ELF-1 (cell line): ENCODE measurements at places on chromosomes 13 and 19.

DNA sequence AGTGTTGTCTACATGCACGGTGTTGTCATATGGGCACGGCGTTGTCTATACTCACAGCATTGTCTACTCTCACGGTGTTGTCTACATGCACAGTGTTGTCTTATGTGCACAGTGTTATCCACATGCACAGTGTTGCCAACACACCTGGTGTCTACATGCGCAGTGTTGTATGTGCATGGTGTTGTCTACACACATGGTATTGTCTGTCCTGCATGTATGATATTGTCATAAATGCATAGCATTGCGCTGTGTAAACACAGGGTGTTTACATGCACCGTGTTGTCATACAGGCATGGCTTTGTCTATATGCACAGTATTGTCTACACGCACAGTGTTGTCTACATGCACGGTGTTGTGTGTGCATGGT is 6.8 kb downstream of the ADPRHL1 start:
- DNase-seq: no peak

DNA sequence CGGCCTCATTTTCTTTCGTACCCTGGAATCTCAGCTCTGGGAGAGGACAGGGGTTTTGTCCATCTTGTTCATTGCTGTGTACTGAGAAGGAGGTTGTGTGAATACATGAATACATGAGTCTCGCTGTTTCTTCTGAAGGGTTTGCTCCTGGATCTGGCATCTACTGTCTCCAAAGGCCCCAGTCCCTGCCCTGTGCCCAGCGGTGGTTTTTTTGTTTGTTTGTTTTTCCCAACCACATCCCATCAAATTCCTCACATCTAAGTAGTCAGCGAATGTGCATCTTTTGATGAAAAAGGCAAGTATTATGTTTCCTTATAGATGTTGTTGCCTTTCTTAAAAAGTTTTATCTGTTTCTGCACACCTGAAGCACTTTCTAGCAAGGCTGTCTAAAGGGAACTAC is 12.5 kb downstream of the DCAF15 start:
- no peak for DNase-seq

- peak; percentile 59 for DNase-seq
Observed at GRCh38 chr19:2089001-2089711, 7.0 kb downstream of the MOB3A start.

GRCh38 chr19:33556261-33556660 is 34.7 kb upstream of the PEPD start:
- no peak for DNase-seq

- DNase-seq: no peak
Observed at GRCh38 chr13:76285463-76285862, 600.7 kb downstream of the KCTD12 start.

DNA sequence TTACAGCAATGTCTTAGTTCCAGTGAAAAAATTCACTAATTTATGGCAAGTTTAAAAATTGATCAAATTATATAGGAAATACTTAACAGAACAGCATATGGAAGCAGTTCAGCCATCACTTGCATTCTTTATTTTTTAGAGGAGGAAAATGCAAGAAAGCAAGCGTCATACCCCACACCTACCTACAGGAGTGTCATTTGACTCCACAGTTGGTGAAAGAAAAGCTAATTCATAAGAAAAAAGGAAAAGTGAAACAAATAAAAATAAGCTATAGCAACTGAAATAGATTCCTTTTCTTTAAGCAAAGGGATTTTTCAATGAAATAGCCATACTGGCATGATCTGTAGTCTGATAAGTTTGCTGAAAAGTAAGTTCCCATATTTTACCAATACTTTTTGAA is 111.0 kb downstream of the DOCK9 start:
- DNase-seq: no peak

GRCh38 chr13:48492470-48493065 is 40.3 kb downstream of the RCBTB2 start:
- peak; percentile 13 for DNase-seq

DNA sequence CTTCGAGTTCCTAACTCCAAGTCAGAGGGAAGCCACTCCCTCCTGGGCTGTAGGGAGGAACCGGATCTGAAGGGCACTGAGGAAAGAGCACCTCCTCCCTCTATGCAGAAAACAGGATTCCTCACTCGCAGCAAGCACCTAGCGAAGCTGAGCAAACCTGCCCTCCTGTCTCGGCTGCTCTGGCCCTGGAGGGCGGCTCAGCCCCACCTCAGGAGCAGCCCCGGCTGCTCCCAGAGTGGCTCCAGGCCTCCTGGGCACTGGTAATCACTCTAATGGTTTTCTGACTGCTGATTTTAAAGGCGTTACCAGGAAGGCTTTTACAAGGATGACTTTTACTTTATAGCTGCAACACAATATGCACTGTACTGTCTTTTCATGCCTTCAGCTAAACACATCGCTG is 312.5 kb downstream of the TEX29 start:
- peak; percentile 82 for DNase-seq

DNA sequence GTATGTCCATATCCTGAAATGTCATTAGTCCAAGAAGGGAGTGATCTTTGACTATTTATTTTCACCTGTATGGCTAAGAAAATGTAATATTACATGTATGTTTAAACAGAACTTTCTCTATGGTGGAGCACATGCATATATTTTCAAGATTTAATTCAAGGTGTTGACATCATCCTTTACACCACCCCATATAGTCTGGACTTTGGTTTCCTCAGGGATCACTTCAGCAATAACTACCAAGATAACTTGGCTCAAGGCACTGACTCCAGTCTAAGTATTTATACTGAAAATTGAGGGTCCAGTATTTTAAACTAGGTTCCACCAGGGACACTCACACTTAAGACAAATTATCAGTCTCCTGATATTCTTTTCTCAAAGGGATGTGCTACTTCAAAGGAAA is 660.6 kb downstream of the EFNB2 start:
- no peak for DNase-seq

DNA sequence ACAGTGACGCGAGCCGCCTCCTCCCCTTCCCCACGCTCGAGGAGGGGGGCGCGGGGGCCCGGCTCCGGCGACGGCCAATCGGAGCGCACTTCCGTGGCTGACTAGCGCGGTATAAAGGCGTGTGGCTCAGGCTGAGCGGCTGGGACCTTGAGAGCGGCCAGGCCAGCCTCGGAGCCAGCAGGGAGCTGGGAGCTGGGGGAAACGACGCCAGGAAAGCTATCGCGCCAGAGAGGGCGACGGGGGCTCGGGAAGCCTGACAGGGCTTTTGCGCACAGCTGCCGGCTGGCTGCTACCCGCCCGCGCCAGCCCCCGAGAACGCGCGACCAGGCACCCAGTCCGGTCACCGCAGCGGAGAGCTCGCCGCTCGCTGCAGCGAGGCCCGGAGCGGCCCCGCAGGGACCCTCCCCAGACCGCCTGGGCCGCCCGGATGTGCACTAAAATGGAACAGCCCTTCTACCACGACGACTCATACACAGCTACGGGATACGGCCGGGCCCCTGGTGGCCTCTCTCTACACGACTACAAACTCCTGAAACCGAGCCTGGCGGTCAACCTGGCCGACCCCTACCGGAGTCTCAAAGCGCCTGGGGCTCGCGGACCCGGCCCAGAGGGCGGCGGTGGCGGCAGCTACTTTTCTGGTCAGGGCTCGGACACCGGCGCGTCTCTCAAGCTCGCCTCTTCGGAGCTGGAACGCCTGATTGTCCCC is at the start of gene JUNB:
Gene JUNB (plus strand): TSS at position 142 of the 706 bp plus-strand sequence. CDS start 286 bp downstream, at position 428.
- DNase-seq: peak; percentile 91

DNA sequence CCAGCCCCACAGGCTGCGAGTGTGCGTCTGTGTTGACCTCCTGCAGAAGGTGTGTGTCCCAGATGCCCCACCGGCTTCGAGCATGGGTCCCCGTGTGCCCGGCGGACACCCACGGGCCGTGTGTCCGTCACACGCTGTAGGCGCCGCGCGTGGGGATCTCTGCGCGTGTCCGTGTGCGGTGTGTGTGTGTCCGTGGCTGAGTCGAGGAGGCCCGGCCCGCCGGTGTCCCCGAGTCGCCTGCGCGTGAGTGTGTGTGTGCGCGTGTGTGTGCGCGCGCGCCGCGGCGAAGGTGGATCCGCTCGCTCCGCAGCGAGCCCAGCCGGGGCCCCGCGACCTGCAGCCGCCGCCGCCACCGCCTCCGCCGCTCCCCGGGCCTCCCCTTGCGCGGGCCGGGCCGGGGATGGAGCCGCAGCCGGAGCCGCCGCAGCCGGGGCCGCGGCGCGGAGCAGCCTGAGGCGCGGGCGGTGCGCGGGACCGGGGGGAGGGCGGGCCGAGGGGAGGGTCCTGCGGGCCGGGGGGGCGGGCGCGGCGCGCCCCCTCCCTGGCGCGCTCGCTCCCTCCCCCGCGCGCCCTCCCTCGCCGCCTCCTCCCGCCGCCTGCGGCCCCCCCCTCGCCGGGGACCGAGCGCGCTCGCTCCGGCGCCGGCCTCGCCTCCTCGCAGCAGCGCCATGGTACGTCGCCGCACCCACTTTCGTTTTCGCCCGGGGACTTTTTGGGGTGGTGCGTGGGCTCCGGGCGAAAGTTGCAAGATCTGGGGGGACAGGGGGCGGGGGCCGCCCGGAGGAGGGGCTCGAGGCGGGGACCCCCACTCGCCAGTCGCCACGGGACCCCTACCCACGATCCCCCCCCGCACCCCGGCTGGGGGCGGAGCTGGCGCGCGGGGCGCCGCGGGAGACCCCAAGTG is 7.1 kb upstream of the NFIC start:
- no peak for DNase-seq

GRCh38 chr19:38736413-38737280 is 7.6 kb downstream of the CAPN12 start:
- DNase-seq: peak; percentile 36

DNA sequence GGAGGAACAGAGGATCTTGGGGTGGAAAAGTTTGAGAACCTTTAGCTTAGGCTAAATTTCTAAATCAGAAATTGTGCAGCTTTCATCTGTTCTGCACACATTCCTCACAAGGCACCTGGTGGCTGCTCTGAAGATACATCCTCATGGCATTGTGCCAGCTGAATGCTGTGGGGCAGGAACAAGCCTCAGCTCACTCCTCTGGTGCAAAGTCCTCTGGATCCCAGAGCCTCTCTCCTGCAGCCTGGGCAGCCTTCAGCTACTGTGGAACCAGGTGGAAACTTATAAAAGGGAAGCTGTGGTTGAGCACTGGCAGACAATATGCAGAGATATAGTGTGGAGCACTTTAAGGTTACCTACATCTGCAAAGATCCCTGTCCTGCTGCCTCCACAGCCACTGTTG is 72.3 kb downstream of the KCTD12 start:
- DNase-seq: no peak

GRCh38 chr19:33927789-33928457 is 131.3 kb downstream of the KCTD15 start:
- DNase-seq: no peak

- peak; percentile 92 for DNase-seq
Observed at GRCh38 chr19:47157431-47158321, 27.0 kb downstream of the SAE1 start.

GRCh38 chr13:90201202-90201601 is 1146.3 kb upstream of the MIR17HG start:
- DNase-seq: peak; percentile 4

DNA sequence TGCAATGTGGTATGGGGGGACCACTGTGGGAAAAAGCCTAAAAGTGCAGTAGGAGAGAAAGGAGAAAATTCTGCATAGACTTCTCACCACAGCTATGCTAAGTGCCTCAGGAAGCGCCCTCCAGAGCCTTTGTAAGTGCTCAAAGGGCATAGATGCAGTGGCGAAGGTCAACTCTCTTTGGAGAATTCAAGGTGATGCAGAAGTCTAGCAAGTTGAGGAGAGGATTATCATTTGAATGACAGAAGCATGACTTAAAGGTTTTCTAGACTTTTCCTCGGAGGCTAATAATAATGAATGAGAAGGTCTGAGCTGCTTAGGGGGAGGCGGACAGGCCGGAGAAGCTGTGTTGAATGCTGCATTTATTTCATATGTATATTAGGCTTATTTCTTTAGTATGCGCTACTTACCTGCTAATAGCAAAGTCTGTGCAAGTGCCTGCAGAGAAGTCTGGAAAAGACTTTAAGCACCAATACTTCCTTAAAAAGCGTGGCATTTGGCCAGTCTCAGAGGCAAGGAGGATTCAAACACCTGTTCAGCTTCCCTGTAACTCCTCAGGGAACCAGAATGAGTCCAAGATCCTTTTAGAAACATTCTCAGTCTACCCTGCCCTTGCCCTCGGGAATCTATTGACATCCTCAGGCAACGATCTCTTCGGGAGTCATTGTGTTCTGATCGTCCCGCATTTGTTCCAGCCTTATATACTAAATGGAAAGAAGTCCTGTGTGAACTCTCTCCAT is 56.2 kb downstream of the FLT1 start:
- DNase-seq: no peak

- no peak for DNase-seq
Observed at GRCh38 chr13:20353973-20354372, 121.9 kb upstream of the GJB6 start.

DNA sequence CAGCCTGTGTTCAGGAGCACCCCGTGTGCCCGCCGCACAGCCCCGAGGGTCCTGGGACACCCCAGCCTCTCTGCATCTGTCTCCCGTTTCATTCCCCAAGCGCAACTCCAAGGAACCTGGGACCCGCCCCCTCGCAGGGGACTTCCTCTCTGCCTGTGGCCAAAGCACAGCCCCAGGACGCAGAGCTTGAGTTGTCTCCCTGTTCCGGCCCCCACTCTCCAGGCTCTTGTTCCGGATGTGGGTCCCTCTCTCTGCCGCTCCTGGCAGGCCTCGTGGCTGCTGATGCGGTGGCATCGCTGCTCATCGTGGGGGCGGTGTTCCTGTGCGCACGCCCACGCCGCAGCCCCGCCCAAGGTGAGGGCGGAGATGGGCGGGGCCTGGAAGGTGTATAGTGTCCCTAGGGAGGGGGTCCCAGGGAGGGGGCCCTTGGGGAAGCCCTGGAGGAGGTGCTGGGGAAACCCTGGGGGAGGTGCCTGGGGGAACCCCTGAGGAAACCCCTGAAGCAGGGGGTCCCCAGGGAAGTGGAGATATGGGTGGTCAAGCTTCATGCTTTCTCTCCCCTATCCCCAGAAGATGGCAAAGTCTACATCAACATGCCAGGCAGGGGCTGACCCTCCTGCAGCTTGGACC is 1.3 kb downstream of the HCST start:
- DNase-seq: peak; percentile 66

DNA sequence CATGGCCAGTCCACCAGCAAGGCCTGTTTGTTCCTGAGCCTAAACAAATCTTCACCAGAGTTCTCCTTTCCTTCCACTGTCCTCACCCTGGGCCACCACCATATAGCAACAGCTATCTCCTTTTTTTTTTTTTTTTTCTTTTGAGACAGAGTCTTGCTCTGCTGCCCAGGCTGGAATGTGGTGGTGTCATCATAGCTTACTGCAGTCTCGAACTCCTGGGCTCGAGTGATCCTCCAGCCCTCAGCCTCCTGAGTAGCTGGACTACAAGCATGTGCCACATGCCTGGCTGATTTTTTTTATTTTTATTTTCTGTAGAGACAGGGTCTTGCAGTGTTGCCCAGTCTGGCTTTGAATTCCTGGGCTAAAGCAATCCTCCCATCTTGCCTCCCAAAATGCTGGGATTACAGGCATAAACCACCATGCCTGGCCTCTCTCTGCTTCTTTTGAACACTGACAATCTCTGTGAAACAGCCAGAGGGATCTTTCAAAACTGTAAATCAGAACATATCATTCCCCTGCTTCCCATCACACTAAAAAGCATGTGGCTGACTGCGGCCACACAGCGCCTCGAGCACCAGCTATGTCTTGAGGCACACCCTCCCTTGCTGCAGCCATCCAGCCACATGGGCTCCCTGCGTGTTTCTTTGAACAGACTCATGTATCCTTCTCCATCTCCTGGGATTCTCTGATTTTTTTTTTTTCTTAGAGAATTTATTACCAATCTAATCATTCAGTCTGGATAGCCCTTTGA is 110.6 kb downstream of the SIPA1L3 start:
- no peak for DNase-seq
